ENCODE measurements at places on chromosomes 3 and 15. TPM values are rescaled to one million over a fixed set of nuclear protein-coding genes. Genes with fewer than 3 reads are reported as not detected.

The COPS2 gene
- 60.5 TPM for total RNA-seq

The SKOR1 gene
- 14.9 TPM for total RNA-seq

The ZBTB20 gene
- total RNA-seq = 84.3 TPM

The CLDN16 gene
- not detected for total RNA-seq

The RETNLB gene
- total RNA-seq = not detected

The FBXO40 gene
- total RNA-seq = not detected

The UCN2 gene
- total RNA-seq = 0.27 TPM

The KIF23 gene
- total RNA-seq = 14.9 TPM

The ATP10A gene
- total RNA-seq = 1.6 TPM

All from cerebellum (tissue), 4 donors.